ENCODE measurements at places on chromosomes 2 and 18. TPM values are rescaled to one million over a fixed set of nuclear protein-coding genes. Genes with fewer than 3 reads are reported as not detected.
A peak's percentile ranks its signal among the peaks of the same experiment; 100 is the strongest.

C1QL2 gene
- not detected for total RNA-seq

DNA sequence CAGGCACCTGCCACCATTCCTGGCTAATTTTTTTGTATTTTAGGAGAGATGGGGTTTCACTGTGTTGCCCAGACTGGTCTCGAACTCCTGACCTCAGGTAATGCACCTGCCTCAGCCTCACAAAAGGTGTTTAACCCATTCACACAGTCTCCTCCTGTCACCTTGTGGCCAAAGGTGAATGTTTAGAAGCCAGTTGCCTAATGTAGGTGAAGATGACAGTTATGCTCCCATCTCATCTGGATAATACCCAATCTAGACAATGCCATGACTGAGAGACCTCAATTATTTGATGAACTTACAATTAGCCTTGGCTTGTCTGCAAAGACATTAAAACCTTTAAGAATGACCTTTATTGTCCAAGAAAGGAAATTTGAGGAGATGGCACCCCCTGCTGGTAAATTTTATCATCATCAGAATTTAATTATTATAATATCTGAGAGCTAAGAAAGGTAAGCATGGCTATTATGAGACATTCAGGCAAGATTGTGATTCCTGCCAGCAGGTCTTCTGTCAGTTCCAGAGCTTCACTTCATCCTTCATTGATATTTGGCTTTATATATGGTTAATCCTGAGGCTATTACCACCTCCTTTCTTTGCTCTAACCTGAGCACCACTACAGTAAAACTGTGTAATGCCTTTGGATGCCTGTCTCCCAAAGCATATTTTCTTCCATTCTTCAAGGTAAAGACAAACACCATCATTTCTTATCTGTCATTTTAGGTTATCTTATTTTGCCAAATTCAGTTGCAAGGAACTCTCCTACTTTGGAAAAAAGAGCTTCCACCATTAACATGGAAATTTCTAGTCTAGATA is 117.6 kb downstream of the FAM124B start:
- DNase-seq = peak; percentile 76

ZEB2 gene
- 55.1 TPM for total RNA-seq

DNA sequence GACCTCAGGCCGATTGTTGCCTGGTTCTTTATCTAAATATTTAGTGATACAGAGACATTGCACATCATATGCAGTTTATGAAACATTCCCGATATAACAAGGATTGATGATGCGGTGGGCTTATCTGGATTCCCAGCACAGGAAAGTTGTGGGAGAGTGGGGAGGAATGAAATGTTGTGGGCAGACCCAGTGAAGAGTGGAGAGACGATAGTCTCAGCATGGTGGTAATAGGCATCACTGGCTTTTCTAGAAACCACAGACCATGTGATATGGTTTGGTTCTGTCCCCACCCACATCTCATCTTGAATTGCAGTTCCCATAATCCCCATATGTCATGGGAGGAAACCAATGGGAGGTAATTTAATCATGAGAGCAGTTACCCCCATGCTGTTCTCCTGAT is 34.8 kb upstream of the RND3 start:
- DNase-seq = no peak

GRCh38 chr2:146677280-146677679 is 1167.5 kb upstream of the ACVR2A start:
- no peak for DNase-seq

DNA sequence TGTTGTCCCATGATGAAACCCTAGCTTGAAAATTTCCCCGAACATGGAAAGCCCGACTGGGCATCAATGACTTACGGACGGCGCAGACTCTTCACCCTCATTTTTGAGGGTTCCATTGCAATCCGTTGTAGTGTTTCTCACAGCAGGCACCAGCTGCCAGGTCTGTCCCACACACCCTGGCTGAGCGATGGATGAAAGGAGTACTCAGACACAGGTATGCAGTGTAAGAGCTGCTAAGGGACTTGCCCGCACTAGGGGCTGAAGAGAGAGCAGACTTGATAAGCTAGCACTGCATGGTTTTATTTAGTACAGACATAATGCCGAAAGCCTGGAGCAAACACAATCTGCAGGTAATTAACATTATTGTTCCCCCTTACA is 15.8 kb downstream of the DYNAP start:
- no peak for DNase-seq

Data from SJCRH30 (cell line).